Ecto neural progenitor cell (in vitro differentiated cells): ENCODE measurements at places on chromosomes 5 and 9.

- peak; percentile 70 for DNase-seq
Measured at GRCh38 chr5:16690243-16690852, 73.6 kb upstream of the RETREG1 start.

DNA sequence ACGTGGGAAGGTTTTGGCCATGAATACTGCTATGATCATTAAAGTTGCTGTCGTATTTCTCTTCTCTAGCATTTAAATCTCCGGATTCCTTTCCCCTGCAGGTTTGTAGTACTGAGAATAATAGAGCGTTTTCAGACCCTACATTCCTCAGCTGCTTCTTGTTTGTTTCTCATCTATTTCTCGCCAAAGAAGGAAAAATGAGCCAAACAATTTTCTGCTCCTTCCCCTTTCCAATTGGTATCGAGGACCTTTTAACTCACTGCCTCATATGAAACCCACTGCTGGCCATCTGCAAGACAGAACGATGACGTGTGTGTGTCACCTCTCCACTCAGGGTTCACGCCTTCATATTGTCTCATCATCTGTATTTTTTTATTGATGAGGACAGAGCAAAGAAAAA lies 689.4 kb upstream of the WWC1 start:
- no peak for DNase-seq

DNA sequence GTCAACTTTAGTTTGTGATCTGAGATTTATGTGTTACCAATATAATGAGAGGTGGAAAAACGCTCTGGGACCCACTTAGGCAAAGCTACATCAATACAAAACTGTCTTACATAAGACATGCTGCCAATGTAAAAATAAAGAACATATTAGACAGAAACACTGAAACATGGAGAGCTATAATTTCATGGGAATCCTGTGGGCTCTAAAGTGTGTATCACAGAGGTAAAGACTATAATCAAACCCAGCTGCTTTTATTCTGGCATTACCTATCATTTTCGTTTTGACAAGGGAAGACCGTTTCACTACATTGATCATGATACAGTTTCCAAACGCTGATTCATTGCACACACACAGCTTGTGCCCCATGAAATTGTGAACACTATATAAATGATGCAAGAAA lies 400.5 kb upstream of the TUSC1 start:
- no peak for DNase-seq

DNA sequence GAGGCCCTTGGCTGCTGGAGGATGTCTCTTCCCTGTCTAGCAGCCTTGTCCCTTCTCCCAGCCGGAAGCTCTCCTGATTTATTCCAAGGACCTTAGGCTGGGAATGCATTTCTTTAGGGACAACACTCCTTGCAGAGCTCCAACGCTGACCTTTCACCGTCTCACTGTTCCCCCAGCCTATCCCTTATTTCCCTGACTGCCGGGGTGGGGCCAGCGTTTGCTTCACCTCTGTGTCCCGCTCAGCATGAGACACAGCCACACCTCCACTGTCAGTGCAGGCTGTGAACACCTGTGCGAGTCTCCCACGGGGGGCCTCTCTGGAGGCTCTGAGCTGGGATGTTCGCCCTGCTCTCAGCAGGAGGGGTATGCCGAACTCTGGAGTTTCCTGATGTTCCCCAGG lies 106.2 kb upstream of the FCN2 start:
- no peak for DNase-seq

GRCh38 chr5:140362875-140363630 lies 3.1 kb downstream of the SLC4A9 start:
- peak; percentile 86 for DNase-seq

DNA sequence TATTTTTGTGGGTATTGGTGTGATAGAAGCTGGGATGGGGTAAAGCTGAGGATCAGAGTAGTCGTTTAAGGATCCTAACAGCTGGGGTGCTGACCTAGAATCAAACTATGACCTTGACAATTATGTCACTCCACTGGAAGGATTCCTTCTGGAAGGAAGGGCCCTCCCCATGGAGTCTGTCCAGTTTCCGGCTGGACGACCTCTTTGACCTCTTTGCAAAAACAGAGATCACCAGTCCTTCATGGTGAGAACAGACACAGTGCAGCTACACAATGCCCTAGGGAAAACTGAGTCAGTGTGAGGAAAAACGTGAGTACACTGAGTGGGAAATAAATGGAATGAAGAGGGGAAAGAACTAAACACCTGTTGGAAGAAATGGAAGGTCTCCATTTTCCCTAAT lies 445.6 kb downstream of the MAT2B start:
- no peak for DNase-seq

DNA sequence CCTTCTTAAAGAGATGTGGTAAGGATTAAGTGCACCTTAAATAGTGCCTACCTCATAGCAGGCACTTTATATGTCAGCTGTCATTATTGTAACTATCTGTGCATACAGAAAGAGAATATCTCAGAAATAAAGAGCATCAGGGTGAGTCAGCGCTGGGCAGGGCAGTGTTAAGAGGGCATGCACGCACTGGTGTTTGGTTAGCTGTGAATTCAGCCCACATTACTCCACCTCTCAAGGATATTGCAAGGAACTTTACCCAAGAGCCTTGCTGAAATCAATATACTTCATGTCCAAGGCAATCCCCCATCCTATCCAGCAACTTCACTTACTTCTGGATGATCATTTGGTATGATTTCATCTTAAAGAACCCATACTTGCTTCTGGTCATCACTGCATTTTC lies 300.9 kb downstream of the NTRK2 start:
- DNase-seq = no peak

- DNase-seq = no peak
Measured at GRCh38 chr5:499233-500209, 24.7 kb downstream of the SLC9A3 start.

DNA sequence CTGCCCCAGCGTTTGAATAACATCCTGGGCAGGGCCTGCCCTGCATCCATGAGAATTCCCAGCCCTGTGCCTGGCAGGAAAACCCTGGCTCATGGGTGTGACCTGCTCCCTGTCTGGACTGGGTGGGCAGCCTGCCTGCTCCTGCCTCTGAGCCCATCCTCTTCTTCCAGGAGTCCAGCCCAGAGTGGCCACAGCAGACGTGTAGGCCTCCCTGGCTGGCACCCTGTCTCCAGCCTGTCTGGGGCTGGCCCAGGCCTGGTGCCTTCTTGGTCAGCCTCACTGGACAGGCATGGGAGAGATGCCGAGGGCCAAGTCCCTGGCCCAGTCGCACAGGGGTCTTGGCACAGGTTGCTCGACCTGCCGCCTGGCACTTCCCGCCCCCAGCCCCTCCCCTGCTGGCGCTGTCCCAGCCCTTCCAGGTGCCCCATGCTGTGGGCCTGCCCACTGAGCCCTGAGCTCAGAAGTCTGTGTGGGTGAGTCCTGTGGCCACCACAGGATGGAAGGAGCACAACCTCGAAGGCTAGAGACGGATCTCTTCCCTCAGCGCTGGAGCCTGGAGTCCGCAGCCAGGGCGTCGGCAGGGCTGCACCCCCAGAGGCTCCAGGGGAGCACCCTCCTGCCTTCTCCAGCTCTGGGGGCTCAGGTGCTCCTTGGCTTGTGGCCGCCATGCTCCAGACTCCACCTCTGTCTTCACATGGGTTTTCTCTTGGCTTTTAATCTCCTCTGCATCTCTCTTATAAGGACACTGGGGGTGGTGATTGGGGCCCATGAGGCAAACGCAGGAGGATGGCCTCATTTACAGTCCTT lies 11.8 kb upstream of the COL5A1 start:
- no peak for DNase-seq

GRCh38 chr9:124140941-124141568 lies 116.7 kb upstream of the NEK6 start:
- no peak for DNase-seq

DNA sequence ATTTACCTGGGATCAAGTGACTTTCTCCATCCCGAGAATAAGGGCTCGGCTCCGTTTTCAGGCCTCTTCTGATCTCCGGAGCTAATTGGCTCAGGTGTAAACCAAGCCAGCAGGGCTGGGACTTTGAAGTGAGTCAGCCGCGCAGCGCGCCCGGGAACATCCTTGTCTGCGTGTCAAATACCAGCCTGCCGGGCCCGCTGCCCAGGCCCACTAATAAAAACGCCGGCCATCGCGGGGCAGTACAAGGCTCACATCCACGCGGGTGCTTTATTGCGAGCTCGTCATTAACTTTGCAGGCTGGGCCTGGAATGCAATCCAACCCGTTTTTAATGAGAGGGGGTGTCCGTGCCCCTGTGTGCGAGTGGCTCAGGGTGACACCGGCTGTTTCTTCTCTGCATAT lies 416.8 kb downstream of the IRX2 start:
- no peak for DNase-seq

GRCh38 chr9:134961331-134962064 lies 43.8 kb upstream of the FCN1 start:
- DNase-seq = no peak

GRCh38 chr9:88387552-88388202 lies 567 bp upstream of the SPIN1 start:
- DNase-seq = no peak

DNA sequence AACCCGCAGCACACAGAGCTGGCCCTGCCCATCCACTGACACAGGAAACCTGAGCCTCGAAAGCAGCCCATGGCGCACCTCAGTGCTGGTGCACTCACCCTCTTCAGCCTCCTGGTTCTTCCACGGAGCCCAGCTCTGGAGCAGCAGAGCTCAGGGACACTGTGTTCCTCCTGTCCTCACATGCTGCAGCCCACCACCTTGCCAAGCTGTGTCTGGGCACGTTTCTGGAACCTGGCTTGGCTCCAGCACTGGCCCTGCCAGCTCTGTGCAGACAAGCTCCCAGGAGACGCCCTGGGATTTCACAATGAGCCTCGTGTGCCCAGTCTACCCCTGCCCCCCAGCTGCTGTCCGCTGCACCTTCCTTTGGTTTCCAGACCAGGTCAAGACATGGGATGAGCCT lies 119.5 kb downstream of the SYK start:
- DNase-seq = no peak

- DNase-seq = no peak
Measured at GRCh38 chr9:134487066-134487710, 154.4 kb upstream of the COL5A1 start.

DNA sequence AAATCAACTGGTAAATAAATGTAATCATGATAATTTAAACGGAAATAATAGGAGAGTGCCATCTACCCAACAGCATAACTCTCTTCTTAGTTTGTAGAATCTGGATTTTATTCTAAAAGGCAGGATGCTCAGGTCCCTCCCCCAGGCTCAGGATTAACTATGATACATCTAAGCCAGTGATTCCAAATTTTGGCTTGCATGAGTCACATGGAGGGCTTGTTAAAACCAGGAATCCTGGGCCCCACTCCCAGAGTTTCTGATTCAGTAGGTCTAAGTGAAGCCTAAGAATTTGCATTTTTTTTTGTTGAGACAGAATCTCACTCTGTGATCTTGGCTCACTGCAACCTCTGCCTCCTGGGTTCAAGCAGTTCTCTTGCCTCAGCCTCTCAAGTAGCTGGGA lies 62.3 kb upstream of the ZFR start:
- no peak for DNase-seq

DNA sequence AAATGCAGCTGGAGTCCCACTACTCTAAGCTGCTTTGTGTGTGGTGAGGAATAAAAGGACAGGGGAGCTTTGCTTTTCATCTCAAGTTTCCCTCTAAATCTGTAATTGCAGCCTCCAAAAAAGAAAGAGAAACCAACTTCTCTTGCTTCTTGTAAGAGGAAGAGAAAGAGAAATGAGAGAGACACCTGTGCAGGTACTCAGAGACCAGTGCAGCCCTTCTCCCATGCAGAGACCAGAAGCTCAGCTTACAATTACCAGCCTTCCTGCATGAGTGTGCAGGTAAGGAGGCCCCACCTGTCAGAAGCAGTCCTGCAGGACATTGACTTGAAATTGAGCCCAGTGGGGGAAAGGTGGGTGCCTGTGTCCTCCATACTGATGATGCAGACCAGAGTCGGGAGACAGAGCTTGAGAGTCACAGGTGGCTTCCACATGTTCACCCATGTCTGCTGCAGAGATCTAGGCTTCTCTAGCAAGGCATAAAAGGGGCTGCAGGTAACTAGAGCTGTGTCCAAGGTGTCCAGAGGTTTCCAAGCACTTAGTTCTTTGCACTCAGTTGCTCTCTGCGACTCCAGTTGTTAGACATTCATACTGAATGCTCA lies 15.3 kb upstream of the MED10 start:
- DNase-seq = no peak

DNA sequence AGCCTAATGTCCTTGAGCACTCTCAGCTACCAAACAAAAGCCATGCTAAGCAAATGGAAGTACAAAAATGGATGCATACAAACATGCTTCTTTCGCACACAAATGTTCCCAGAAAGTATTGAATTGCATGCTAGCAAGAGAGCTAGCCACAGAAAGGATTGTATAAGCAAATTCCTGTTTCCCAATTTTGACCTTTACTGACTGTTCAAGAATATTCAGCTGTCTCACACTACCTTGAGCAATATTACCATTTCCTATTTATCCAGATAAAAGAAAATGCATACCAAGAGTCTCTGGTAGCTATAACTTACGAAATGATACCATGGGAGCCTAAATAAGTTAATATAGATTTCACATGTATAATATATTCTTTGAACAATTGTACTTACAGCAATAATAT lies 264.6 kb downstream of the TMEM167A start:
- no peak for DNase-seq

DNA sequence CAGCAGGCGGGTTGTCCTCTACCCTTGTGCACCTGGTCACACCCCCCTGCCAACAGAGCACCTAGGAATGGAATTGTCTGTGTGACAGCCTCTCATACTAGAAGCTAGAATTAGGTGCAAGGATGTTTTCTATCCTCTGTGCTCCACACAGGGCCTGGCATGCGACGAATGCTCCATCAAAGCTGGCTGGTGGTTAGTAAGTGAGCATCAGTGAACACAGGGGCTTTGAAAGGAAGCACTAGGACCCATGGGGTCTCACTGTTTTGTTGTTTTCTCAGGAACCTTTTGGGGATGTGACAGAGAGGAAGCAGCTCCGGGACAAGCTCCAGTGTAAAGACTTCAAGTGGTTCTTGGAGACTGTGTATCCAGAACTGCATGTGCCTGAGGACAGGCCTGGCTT lies 32.3 kb downstream of the GALNT12 start:
- DNase-seq = no peak

GRCh38 chr5:33631786-33632185 lies 191.0 kb downstream of the TARS1 start:
- no peak for DNase-seq

DNA sequence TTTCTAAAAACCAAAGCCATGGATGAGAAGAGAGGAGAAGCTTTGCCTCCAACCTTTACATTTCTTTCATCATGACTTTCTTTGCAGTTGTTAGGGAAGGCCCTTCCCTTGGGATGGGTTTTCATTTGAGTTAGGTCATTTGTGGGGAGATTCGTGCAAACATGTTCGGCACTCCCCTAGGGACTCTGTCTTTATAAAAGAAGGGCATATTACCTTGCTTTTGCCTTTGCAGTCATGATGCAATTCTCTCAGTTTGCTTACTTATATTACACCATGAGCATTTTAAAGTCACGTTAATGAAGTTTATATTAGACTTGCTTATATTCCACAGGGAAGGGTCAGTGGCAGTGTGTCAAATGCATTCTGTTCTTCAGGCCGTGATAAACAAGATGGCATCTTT lies 289.3 kb upstream of the WWC1 start:
- DNase-seq = no peak
